ENCODE measurements at places on chromosomes 1 and 21. TPM values are rescaled to one million over a fixed set of nuclear protein-coding genes. Genes with fewer than 3 reads are reported as not detected.

Gene CACNA1S
- total RNA-seq: not detected

Gene TTC22
- total RNA-seq: not detected

Gene HSPB7
- 8.9 TPM for total RNA-seq

Gene CASZ1
- total RNA-seq: not detected

Gene SLC66A1
- 14.8 TPM for total RNA-seq

Gene ZC3H11A
- total RNA-seq: 166 TPM

Gene PLPPR4
- total RNA-seq: 2.8 TPM

Gene GJA5
- not detected for total RNA-seq

Gene MLLT11
- total RNA-seq: 6.1 TPM

Gene ESRRG
- total RNA-seq: 0.18 TPM

Gene PTPN22
- total RNA-seq: 0.99 TPM

Gene OR2L8
- not detected for total RNA-seq

Gene GPR161
- 7.0 TPM for total RNA-seq

Gene MATN1
- 0.25 TPM for total RNA-seq

Gene TIE1
- 0.81 TPM for total RNA-seq

Gene PTPN14
- 46.6 TPM for total RNA-seq

Gene E2F2
- 5.6 TPM for total RNA-seq

Gene AJAP1
- 0.57 TPM for total RNA-seq

Gene GTF2B
- total RNA-seq: 14.1 TPM

Gene OR2G6
- total RNA-seq: not detected
